ENCODE measurements at places on chromosomes 2 and 18. TPM values are rescaled to one million over a fixed set of nuclear protein-coding genes. Genes with fewer than 3 reads are reported as not detected.

DNA sequence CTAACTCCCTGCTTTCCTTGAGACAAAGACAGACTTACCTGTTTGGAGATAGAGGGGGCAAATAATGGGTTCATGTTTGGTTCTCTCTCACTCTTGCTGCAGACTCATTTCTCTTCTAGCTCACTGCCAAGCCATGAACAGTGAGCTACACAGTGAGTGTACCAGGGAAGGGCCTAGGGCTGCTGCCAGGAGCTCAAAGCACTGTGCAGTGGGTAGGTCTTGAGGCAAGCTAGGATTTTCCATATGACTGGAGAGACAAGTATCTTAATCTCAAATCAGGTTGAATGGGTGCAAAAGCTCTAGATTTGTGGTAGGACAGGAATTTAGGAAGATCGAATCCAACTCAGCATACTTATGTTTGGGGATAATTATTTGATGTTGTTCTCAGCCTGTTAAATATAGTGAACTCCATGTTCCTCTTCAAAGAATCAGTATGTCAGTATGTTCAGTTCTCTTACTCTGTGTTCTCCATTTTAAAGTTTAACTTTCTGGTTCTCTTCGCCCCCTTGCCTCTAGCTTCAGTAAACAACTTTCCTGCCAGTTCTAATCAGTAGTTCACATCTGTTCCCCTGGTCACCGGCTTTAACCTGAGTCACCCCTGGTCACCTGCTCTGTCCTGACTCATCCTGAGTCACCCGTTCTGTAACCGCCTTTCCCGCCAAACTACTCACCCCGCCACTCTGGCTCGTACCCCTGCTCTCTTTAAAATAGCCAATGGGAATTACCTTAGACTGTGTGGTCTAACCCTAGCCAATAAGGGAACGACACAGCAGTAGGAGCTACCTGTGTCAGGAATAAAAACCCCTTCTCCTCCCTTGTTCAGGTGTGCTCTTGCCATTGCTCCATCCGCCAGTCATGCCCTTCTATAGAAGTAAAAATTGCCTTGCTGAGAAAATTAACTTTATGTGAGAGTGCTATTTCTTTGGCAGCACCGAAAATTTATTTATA is 21.9 kb downstream of the SLC25A52 start:
- no peak for DNase-seq

DNA sequence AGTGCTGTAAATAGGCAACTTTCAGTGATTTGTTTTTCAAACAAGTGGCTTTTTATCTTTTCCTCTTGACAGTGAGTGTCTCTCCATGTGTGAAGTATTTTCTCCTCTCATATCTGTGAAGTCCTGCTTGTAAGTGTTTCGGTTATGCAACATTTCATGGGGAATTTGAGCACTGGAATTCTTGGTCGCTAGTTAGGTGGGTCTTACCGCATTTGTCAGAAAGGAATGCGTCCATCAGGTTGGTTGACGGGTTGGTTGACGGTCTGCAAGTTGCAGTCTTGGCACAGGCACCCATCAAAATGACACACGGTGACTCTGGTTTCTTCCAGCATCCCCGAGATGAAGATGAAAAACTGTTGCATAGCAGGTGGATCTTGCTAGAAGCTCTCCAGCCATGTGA is 109.8 kb downstream of the AGAP1 start:
- no peak for DNase-seq

- DNase-seq = no peak
Measured at GRCh38 chr2:232473467-232473890, 14.2 kb downstream of the ECEL1 start.

The STARD6 gene
- total RNA-seq = not detected

The MAP2 gene
- total RNA-seq = 177 TPM

The RBM44 gene
- 1.3 TPM for total RNA-seq

The TMEM163 gene
- 27.7 TPM for total RNA-seq

DNA sequence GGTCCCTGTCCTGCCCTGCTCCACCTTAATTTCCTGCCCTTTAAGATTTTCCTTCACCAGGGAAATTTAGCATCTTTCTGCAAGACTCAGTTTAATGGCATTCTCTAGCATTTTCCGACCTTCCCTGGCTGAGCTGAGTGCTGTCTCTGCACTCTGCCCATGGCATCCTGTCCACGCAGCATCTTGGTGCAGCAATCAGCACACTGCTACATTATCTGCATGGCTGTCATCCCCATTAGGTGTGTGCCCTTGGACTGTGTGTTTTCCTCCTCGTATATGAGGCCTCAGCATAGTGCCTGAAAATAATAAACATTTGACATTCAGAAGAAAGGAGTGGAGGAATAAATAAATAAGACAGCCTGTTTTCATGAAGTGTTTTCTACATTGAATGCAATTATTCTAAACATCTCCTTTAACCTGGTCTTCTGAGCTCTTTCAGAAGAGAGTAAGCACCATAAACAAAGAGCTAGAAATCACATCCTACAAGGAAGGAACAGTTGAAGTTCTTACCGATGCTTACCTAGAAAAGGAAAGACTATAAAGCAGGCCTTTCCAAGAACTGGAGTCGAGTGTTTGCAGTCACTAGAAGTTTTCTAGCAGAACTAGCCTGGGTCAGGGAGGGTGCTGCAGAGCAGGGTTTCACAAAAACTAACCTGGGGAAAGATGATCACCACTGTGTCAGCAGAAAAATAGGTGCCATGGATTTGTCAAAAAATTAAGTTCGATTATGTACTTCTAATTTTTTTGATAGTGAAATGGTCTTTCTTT is 131.4 kb upstream of the ITGB6 start:
- DNase-seq = no peak

GRCh38 chr2:165060411-165060810 is 105.1 kb upstream of the SLC38A11 start:
- DNase-seq = no peak

- DNase-seq = no peak
Measured at GRCh38 chr2:190210471-190210870, 109.2 kb downstream of the HIBCH start.

DNA sequence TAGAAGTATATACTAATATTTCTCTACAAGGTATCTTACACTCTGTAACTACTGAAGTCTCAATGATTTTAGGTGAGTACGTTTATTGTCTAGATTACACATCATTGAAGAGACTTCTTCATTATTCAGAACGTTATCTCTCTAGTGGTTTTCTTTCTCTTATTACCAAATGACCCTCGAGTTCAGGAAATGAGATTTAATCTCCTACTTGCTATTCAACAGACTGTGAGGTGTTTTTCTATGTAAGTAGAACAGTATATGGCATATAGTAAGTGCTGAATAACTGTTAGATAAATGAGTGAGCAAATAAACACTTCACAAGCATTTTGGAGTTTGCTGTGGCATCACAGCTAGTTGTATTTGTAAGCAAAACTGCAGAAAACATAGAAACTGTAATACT is 947.2 kb upstream of the SLC39A10 start:
- DNase-seq = no peak

DNA sequence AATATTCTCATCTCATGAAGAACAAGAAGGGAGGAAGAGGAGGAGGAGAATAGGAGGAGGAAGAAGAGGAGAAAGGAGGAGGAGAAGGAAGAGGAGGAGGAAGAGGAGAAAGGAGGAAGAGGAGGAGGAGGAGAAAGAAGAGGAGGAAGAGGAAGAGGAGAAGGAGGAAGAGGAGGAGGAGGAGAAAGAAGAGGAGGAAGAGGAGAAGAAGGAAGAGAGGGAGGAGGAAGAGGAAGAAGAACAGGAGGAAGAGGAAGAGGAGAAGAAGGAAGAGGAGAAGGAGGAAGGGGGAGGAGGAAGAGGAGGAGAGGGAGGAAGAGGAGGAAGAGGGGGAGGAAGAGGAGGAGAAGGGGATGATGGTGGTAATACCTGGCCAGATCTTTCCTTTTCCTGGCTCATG is 70.0 kb upstream of the PTPRM start:
- no peak for DNase-seq

The DCC gene
- 5.6 TPM for total RNA-seq

DNA sequence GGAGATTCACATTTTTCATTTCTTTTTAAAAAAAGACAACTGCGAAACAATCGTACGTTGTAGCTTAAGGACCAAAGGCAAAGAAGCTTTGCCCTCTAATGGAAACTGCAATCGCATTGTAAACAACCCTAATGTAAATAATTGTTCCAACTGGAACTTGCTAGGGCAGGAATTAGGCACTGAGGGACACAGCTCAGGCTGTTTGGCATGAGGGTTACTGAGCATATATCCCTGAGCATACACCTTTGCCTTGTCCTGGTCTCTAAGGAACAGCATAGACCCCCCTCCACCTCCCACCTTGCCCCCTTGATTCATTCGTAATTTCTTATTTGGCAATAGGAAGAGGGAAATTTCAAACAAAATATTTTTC is 396.4 kb downstream of the LNPK start:
- no peak for DNase-seq

The ALPG gene
- 2.4 TPM for total RNA-seq

- DNase-seq = no peak
Measured at GRCh38 chr2:121260370-121261154, 24.4 kb downstream of the TFCP2L1 start.

DNA sequence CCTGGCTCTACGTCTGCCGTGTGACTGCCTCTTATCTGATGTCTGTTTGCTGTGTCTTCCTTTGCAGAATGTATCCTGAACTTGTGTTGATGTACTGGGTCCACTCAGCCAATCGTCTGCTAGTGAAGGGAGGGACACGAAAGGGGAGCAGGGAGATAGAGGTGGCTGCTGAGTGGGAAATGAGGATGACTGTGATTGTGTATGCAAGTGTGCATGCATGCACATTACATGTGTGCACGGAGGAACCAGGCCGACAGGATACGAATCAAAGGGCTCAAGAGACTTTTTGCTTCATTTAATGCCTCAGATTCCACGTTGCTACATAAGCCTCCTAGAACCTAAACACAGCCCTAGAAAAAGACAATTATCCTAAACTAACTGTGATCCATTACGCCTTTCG is 111.2 kb downstream of the TFCP2L1 start:
- no peak for DNase-seq

DNA sequence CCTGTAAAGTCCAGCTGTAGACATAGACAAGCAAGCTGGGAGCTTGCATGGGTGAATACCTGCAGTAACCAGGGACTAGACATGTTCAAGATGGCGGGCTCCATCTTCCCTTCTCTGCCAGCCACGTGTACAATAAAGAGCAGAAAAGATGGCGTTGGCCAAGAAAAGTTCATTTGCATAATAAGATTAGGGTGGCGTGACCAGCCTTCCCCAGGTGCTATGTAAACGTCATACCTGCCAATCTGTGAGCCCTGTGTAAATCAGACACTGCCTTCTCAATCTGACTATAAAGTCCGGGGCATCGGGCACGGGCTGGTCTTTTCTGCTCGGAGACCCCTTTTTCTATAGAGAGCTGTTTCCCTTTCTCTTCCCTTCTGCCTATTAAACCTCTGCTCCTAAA is 101.6 kb upstream of the XPO1 start:
- DNase-seq = no peak

GRCh38 chr2:88212251-88212790 is 42.2 kb downstream of the THNSL2 start:
- DNase-seq = no peak

DNA sequence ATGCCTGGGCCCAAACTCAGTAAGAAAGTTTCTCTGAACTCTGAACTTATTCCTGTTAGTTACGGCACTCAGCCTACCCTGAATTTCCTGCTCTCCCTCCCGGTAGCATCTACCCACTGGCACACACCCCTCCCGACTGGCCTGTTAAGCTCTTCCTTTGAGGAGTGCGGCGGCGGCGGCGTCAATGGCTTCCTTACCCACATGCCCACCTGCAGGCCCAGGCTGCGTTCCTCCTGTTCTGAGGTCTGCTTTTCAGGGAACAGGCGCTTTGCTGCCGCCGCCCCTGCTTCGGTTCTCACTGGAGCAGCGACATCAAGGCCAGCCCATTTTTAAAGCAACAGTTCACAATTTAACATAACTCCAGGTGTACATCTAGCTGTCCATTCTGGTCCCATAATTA is 432.4 kb downstream of the DCDC2C start:
- DNase-seq = no peak

The HDAC4 gene
- total RNA-seq = 90.6 TPM

The SRD5A2 gene
- not detected for total RNA-seq

DNA sequence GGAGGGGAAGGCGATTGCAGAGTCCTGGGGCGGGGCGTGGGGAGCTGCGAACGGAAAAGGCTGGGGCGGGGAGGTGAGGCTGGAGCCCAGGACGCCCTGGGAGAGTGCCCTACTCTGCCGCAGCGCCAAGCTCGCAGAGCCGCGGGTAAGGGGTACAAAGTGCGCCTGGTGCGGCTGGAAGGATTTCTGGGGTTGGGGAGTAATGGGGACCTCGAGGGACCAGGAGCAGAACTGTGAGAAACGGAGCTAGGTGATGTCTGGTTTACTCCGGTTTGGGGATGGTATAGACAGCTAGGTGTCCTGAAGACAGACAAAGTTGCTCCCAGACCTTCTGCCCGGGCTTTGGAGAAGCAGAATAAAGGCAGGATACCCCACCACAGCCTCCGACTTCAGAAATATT is 718 bp upstream of the NXPH2 start:
- DNase-seq = no peak

GRCh38 chr2:35501076-35501475 is 854.5 kb upstream of the CRIM1 start:
- DNase-seq = no peak

GRCh38 chr2:219684721-219685689 is 57.6 kb downstream of the SLC4A3 start:
- no peak for DNase-seq
